ENCODE measurements at places on chromosomes 16 and 17.

- DNase-seq, result peak; percentile 74
These were observed at the start of gene ACSF3 for GRCh38 chr16:89093602-89094251. ACSF3 (plus strand) TSS chr16:89093852; CDS start chr16:89100682, 6,830 bp downstream.

DNA sequence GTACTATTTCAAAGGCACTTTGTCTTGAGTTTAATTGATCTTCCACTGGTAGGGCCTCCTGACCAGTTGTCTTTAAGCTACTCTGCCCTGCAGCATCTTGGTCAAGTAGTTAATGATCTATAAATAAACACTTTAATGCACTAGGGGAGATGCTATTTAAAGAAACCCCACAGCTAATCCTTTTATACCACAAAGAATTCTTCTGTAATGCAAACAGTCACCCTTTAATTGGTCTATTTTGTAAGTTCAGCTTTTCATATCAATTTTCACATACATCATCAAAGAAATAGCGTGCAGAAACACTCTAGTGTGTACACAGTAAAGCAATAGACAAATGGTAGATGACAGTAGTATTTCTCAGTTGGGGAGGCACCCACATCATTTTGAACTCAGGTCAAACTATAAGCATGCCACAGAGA, 70.3 kb downstream of the PMP22 start:
- no peak for DNase-seq

- DNase-seq, result no peak
These were observed 63.9 kb downstream of the NUP88 start for GRCh38 chr17:5355421-5356129.

DNA sequence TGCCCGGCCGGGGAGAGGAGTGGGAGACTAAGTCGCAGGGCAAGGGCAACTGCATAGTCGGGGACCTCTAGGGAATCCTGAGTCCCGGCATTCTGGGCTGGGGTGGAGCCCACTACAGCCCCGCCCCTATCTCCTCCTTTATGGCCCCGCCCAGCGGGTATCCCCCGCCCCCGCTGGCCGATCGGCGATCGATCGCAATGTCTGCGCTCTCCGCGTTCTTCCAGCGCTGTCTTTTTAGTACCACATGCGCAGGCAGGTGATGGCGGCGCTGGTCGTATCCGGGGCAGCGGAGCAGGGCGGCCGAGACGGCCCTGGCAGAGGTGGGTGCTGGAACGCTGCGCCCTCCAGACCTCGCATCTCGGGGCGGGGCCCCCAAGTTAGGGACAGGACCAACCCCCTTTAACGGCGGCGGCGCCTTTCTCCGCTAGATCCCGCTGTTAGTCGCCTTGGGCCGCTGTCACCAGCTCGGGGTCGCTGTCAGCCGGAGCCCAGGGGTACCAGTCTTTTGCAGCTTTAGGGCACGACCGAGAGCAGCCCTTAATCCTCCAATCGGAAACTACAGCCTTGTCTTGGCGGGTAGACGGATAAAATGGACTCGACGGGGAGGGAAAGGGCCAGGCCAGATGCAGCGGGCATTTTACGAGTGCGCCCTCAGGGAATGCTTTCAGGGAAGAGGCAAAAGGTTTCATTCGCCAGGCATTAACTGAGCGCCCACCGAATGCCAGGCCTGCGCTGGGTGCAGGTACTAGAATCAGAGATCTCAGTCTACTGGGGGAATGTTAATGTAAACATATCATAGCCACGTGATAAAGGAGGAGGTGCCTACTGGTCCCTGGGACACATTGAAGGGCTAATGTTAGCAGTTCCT, at the start of gene DPH1:
DPH1 (plus strand) TSS at position 243 of the 868 bp plus-strand sequence; CDS start at position 260, 17 bp downstream.
- DNase-seq, result peak; percentile 88

DNA sequence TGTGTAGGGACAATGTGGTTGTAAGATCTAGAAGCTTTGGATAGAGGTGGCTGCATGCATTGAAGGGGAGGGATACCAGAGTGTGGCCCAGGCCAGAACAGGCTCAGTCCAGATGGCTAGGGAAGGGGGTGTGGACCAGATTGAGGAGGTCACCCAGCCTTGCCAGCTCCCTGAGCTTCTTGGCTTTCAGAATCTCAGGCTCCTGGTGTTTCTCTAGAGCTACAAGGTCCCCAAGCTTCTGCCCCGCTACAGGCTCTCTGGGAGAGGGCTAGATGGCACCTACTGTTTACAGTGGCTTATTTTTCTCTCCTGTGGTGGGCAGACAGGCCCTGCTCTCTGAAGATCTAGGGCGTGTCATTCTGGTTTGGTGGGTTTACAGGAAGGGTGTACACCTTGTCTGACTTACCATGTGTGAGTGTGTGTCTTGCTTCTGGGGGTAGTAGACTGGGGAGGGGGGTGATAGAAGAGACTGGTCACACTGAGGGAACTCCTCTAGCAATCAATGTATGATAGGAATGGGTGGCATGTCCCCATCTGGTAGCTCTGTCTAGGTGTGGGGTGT, 1.1 kb downstream of the RARA start:
- DNase-seq, result no peak

GRCh38 chr17:33225509-33225908, 67.6 kb downstream of the ASIC2 start:
- no peak for DNase-seq

GRCh38 chr17:49050611-49051010, 53.4 kb downstream of the IGF2BP1 start:
- DNase-seq, result no peak

GRCh38 chr17:64627797-64628196, 34.3 kb downstream of the SMURF2 start:
- no peak for DNase-seq

- DNase-seq, result no peak
These were observed 4.1 kb upstream of the UBALD1 start for GRCh38 chr16:4618645-4619418.

- DNase-seq, result no peak
These were observed 3.1 kb upstream of the POLG2 start for GRCh38 chr17:64499805-64500486.

GRCh38 chr17:66430846-66431795, 128.7 kb downstream of the PRKCA start:
- no peak for DNase-seq

GRCh38 chr17:29390851-29391631, 878 bp downstream of the TAOK1 start:
- DNase-seq, result no peak

DNA sequence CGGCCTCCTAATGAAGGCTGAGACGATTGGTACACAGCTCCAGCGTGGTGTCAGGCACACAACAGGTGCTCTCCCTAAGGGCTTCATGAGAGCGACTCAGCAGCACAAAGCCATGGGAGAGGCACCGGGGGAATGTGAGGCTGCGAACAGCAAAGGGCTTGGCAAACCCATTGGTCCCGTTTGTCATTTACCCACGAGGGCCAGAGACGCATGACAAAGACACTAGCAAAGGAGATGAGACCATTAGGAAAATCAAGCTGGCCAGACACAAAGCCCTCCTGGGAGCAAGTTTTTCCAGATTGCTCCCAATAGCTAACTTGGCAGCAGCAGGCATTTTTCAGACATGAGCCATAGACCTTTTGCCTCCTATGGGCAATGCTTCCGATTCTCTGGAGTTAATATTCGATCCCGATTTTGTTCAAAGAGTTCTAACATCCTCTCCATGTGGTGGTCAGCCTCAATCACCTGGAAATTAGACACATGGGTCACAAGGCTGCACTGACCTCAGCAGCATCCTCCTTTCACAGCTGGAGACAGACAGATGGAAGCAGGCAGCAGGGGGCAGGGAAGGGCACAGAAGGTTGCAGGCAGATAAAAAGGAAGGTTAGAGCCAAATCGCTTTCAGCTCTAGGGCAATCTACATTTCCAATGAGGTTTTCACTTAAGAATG, 38.2 kb downstream of the TK2 start:
- DNase-seq, result no peak

- DNase-seq, result no peak
These were observed 988 bp upstream of the IL21R start for GRCh38 chr16:27400751-27401620.

DNA sequence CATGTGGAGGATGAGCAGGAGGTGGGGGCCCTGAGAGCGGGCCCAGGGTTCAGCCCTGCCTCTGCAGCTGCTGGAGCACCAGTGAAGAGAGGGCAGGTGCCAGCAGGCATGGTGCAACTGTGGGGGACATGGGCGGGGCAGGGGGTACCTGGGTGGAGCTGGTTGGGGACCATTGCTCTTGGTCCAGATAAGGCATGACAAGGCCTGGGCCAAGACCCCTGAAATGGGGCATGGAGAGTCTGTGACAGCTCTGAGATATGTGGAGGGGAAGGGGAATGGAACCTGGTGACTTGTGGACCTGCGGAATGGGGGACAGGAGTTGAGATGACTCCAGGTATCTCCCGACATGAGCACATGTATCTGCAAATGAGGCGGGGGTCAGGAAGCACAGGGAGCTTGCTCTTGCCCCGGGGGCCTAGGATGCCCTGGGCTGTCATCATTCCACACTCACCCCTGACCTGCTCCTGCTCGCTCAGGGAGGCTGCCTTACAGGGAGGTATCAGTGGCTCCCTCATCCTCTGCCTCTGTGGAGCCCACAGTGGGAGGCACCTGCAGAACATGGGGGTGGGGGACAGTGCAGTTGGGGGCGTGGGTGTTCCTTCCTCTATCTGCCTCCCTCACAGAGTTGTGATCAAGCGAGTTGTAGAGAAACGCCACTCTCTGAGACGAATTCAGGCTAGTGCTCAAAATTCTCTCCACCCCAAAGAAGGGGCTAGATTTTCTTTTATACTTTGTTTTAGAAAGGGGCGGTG, 40.2 kb downstream of the TMEM235 start:
- DNase-seq, result no peak

DNA sequence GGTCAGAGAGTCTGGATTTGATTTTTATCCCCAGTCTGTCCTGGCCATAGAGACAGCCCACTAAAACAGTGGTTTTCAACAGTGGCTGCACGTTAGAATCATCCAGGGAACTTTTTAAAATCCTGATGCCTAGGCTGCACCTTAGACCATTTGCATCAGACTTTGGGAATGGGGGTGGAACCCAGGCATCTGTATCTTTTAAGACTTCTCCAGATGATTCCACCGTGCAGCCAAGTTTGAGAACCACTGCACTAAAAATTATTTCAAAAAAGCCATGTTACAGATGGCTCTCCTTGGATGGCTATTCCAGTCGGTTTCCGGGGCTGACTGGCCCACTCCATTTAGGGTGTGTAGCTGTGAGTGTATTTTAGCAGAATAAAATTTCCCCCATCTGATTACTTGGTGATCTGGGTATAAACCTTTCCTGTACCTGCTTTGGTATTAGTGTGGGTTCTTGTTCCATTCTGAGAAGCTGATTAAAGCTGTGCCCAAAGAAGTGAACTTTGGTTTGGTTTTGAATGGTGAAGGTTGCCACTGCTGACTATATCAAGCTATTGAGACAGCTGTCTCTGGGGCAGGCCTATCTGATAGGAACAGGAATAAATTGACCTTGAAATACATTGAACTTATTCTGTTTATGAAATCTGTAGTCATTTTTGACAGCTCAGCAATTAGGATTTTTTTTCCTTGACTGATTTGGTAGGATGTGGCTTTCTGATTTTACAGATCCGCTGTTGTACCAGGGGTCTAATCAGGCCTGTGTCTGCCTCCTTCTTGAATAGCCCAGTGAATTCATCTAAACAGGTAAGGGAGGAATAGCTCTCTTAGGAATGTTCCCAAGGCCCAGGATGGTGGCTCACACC, 1.3 kb downstream of the ATP5MC1 start:
- no peak for DNase-seq

DNA sequence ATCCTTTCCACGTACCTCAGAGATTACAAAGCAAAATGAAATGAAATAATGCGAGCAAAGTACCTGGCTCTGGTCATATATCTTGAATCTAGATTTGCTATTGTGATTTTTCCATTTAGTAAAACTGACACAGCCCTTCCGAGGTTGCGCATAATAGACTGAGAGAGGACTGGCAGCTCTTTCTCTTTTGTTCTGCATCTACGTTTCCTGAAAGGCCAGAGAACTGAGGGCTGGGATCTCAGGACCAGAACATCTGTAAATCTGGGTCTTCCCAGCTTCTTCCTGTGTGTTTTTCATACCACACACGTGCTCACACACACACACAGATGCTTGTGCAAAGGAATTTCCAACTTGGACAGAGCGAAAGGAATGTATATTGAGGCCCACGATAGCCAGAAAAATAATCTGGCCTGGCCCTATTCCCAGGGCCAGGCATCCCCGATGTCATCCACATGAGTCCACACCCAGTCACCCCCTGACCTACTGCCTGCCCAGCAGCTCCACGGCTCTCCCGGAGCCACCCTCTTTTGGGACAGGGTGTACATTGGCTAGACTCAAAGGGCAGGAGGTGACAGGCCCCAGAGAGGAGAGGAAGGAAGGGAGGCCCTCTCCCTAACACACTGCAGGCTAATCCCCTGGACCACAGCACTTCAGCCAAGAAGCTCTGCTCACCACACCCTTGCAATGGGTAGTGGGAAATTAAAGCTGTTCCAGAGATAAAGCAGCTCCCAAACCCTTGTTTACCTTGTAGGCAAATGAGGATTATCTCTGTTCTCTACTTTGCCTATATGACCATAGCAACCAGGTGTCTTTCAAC, 41.8 kb downstream of the NOL11 start:
- no peak for DNase-seq

DNA sequence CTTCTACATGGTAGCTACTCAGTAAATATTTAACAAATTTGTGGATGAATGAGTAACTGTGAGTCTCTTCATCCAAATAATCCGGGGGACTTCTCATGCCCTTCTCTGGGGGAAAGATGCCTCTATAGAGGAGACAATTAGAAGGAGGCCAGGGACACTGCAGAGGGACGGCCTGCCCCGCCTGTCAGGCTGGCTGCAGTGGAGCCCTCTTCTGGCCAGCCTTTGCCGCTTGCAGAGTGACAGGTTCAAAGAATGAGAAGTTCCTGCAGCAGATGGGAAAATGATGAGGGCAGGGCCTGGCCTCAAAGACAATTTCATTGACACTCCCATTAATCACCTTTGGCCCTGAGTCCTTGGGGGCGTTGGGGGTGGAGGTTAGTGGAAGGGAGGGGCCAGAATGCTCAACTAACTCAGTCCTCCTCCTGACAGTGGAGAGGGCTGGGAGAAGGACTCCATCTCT, 339.0 kb downstream of the MAF start:
- DNase-seq, result peak; percentile 47

DNA sequence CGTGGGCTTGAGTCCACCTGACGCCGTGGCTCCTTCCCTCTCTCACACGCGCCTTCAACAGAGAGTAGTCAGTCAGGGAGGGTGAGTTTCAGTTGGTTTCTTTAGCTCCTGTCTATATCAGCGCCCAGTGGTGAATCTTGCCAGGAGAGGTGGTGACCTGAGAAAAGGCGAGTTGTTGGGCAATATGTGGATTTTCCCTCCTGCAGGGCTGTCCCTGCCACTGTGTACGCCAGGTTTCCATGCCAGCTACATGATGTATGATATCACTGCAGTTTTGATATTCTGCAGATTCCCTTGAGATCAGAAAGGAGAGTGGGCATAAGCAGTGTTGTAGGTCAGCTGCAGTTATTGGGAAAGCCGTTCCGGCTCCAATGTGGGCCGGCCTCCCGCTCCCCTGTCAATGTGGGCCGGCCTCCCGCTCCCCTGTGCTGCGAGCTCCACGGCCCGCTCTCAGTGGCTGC, 31.4 kb downstream of the BANP start:
- no peak for DNase-seq

- DNase-seq, result no peak
These were observed 404.1 kb downstream of the CNTNAP4 start for GRCh38 chr16:76681296-76681695.

GRCh38 chr17:4782652-4783051, 3.5 kb downstream of the VMO1 start:
- DNase-seq, result no peak

- no peak for DNase-seq
These were observed 25.8 kb upstream of the GINS3 start for GRCh38 chr16:58366247-58367031.

GRCh38 chr16:15960124-15960971, 10.9 kb downstream of the ABCC1 start:
- no peak for DNase-seq

GRCh38 chr17:6793748-6794493, 17.9 kb downstream of the FBXO39 start:
- DNase-seq, result no peak

Measured in stimulated activated CD4-positive, alpha-beta T cell treated with anti-CD3 and anti-CD28 coated beads, Interleukin-4, amount 100 ng/mL, for 1 hour (primary cell).